ENCODE measurements at places on chromosomes 2 and 18.
A peak's percentile ranks its signal among the peaks of the same experiment; 100 is the strongest.

DNA sequence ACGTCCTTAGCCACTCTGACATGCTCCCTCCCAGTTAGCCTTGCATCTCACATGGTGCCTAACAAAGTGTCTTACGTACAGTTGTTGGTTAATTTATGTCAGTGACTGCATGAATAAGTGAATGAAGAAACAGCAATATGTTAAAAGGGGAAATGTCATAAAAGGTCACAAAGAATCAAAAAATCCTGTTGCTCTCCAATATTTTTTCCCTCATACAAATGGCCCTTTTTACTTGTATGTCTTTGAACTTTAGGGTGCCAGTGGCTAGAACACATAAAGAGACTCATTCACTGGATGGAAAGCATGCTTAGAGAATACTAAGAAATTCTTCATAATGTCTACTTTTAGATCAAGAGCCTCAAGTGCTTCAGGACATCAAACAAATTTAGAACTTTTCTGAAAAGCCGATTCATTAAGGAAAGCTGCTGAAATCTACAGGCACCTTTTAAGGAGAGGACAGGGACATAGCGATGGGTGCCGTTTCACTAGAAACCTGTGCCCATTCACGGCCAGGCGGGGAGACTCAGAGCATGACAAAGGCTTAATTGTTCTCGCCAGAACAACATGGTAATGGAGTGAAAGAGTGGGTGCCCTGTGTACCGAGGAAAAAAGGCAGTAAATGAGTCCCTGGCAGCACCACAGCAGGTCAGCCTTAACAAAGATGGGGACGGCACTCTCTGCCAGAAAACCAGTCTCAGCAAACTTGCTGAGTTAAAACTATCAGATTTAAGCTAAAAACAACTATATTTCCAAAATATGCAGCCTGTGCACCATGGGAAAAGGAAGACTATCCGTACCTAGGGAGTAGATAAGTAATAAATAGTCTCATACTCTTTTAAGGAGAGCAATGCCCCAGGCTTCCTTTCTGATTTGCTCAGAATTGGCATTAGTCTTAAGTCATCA is 71.6 kb upstream of the SPTBN1 start:
- no peak for DNase-seq

GRCh38 chr2:207617011-207617671 is 8.1 kb downstream of the METTL21A start:
- no peak for DNase-seq

DNA sequence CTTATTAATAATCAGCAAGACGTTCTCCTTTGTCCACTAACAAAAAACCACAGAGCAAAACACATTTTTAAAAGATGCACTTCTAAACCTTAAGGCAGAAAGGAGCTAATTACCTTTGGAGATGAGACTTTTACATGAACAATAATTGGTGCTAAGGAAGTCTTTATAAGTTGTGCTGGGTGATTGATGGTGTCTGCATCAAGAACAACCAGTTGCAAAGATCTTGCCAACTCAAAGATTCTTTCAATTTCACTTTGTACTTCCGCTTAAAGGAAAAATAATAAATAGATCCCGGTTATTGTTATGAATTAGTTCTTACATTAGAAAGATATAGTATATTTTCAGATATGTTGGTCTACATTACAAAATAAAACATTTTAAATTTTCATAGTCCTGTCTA is 26.9 kb upstream of the ARL5A start:
- DNase-seq = no peak

DNA sequence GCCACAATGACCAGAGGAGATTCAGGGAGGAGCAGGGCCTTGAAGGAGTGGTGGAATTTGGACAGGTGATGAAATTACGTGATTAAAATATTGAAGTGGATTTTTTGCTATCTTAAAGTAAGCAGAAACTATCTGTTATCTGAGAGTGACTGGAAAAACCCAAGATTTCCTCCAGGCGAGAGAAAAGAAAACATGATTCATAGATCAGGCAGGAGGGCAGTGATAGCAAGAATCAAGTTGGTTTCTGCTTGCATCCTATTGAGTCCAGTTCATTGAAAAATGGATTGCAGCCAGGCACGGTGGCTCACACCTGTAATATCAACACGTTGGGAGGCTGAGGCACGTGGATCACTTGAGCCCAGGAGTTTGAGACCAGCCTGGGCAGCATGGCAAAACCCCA is 127.8 kb downstream of the NXPH2 start:
- no peak for DNase-seq

DNA sequence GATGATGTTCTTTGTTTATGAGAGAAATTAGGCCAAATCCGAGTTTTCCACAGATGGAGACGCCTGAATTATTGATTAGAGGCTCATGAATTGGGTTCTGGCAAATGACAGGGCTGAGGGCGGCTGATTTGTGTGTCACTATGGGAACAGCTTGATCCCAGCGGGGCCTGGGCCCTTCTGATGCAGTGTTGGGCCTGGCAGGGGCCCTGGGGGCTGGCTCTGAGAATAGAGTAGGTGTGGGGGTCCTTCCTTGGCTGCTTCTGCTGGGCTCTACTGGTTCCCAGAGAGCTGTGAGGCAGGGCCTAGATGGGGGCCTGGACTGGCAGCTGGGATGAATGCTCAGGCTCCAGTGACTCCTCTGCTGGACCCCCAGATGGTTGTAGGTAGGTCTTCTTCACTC is 164.8 kb downstream of the CELF4 start:
- DNase-seq = no peak

DNA sequence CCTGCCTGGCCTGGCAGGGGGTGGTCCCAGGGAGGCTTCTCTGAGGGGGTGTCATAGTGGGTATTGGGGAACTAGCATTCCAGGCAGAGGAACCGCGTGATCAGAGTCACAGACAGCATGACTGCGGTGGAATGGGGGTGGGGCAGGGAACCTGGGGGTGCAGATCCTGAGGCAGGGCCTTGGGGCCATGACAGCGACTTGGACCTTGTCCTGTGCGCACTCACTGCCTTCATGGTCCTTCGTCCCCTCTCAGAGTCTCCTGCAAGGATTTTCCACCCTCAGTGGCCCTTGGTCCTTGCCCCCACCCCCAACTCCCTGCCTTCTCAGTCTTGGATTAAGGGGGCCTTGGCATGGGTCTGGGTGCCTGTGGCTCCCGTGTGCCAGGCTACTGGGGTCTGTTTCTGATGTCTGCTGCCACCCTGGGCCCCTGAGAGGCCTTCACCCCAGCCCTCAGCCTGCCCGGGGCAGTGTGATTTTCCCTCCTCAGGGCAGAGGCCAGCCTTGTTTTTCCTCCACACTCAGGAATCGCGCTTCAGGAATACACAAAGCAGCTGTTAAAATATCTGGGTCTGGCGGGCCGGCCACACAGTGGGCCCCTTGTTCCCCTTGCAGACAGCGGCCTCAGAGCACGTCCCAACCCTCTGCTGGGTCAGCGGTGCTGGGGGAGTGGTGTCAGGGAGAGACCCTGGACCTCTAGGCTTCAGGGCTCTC is 51.6 kb downstream of the GLI2 start:
- DNase-seq = no peak

- no peak for DNase-seq
These were observed 100.9 kb downstream of the DPP10 start for GRCh38 chr2:114543236-114543766.

- no peak for DNase-seq
These were observed 13.6 kb upstream of the NARS1 start for GRCh38 chr18:57635003-57635822.

GRCh38 chr18:42392416-42392815 is 437.4 kb downstream of the PIK3C3 start:
- DNase-seq = peak; percentile 47

- no peak for DNase-seq
These were observed 7.4 kb upstream of the SLC16A14 start for GRCh38 chr2:230075988-230076631.

DNA sequence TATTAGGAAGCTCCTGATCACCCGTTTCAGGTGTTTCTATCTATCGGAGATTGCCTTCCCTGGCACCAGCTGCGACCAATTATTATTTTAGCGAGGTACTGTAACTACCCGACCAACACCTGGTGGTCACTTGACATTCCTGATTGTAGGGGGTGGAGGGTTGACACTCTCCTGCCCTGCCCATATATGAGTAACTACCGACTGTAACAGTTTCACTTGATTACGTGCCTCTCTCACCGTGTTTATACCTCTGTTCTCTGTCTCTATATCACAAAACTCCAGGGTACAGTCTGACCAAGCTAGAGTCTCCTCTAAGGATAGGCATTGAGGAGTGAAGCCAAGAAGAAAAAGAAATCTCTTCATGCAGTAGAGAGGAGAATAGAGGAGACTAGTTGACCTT is 268.0 kb upstream of the LRATD1 start:
- no peak for DNase-seq

GRCh38 chr2:32061973-32062861 is 1.1 kb upstream of the SPAST start:
- DNase-seq = peak; percentile 81

GRCh38 chr2:164771897-164772296 is 69.7 kb downstream of the COBLL1 start:
- DNase-seq = peak; percentile 65

GRCh38 chr2:54665436-54665856 is 58.0 kb upstream of the EML6 start:
- peak; percentile 8 for DNase-seq

- DNase-seq = no peak
These were observed 36.8 kb upstream of the UNC80 start for GRCh38 chr2:209734805-209735204.

- no peak for DNase-seq
These were observed 17.9 kb downstream of the DNAH6 start for GRCh38 chr2:84534225-84534624.

DNA sequence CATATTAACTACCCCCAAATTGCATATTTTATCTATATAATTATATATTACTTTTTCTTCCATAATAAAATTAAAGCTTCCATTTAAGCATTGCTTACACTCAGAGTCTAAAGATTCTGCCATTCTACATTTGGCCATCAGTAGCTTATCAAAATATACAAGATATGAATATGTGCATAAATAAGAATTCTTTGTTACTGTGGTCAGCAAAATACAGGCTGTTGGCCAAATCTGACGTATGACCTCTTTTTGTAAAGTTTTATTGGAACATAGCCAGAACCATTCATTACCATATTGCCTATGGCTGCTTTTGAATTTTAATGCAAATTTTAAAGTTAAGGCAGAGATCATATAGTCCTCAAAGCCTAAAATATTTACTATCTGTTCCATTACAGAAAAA is 643.9 kb upstream of the VRK2 start:
- DNase-seq = no peak

GRCh38 chr2:106223347-106223746 is 29.2 kb upstream of the UXS1 start:
- no peak for DNase-seq

GRCh38 chr2:134522496-134523455 is 196.0 kb downstream of the TMEM163 start:
- peak; percentile 20 for DNase-seq

- no peak for DNase-seq
These were observed 986.3 kb upstream of the CELF4 start for GRCh38 chr18:38551881-38552280.

DNA sequence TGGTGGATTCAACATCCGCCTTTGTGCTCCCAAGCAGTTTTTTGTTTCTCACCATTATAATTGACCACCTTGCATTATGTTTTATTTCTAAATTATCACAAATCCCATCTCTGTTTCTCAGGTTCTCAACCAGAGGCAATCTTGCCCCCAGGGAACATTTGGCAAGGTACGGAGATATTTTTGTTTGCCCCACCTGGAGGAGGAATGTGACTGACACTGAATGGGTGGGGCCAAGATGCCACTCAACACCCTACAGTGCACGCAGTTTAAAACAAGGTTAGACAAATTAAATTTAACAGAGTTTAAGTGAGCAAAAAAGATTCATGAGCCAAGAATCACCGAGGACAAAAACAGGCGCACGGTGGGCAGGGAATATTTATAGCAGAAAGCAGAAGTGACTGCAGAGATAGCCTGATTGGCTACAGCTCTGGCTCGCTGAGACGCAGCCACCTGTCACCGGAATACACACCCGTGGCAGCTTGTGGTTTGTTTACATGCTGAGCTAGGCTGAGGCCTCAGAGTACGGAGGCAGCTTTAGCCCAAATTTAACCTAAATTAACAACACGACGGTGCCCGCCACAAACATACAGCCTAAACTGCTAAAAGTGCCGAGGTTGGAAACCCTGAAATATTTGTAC is 150.0 kb upstream of the ALKAL2 start:
- peak; percentile 10 for DNase-seq

DNA sequence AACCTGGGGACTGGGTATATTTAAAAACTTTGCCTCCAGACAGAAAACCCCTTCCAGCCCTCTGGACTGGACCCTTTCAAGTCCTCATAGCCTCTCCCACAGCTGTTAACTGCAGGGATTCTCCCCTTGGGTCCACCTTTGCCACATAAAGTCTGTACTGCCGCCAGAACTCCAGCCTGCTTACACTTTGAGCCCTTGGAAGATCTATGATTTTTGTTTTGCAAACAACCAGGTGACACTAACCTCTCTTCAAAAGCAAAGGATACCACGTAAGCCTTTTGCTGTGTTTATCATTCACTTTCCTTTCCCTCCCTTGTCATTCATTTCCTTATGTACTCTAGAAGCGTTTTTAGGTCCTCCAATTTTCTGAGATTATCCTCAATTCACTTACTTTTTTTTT is 4.1 kb upstream of the AGXT start:
- no peak for DNase-seq
